ENCODE measurements at places on chromosomes 16 and 17.

GRCh38 chr16:25896411-25896810 lies 204.7 kb downstream of the HS3ST4 start:
- no peak for DNase-seq

GRCh38 chr17:44122816-44123355 lies 555 bp downstream of the HDAC5 start:
- no peak for DNase-seq

DNA sequence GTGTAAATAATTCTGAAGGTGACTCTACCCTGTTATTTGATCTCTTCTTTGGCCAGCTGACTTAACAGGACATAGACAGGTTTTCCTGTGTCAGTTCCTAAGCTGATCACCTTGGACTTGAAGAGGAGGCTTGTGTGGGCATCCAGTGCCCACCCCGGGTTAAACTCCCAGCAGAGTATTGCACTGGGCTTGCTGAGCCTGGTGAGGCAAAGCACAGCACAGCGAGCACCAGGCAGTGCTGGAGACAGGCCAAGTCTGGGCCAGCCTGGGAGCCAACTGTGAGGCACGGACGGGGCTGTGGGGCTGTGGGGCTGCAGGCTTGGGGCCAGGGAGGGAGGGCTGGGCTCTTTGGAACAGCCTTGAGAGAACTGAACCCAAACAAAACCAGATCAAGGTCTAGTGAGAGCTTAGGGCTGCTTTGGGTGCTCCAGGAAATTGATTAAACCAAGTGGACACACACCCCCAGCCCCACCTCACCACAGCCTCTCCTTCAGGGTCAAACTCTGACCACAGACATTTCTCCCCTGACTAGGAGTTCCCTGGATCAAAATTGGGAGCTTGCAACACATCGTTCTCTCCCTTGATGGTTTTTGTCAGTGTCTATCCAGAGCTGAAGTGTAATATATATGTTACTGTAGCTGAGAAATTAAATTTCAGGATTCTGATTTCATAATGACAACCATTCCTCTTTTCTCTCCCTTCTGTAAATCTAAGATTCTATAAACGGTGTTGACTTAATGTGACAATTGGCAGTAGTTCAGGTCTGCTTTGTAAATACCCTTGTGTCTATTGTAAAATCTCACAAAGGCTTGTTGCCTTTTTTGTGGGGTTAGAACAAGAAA lies 5.1 kb downstream of the STH start:
- DNase-seq = peak; percentile 75

DNA sequence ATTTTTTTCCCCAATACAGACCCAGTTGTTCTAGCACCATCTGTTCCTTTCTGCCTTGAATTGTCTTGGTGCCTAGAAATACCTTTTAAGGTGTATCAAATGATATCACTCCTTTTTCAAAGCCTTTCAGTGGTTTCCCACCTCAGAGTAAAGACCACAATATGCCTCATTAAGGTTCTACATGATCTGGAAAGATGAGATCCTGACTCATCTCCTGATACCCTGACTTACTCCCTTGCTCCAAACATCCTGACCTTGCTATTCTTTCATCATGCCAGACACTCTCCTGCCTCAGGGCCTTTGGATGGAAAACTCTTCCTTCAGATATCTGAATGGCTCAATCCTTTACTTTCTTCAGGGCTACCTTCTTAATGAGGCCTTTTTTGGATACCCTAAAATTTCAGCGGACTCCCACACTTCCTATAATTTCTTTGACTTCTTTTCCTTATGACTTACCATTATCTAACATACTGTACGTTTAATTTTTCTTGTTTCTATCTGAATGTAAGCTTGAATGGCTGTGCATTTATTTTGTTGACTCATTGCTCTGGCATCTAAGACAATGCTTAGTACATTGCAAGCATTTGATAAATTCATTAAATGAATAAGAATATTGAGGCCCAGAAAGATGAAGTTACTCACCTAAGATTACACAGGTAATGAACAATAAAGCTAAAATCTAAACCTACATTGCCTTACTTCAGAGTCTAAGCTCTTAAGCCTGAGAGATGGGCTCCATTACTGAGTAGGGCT lies 19.2 kb downstream of the FLOT2 start:
- DNase-seq = no peak

- DNase-seq = peak; percentile 90
These were observed 4.8 kb downstream of the MT1A start for GRCh38 chr16:56643080-56643778.

GRCh38 chr16:24810951-24811843 lies 34.6 kb upstream of the SLC5A11 start:
- DNase-seq = no peak

DNA sequence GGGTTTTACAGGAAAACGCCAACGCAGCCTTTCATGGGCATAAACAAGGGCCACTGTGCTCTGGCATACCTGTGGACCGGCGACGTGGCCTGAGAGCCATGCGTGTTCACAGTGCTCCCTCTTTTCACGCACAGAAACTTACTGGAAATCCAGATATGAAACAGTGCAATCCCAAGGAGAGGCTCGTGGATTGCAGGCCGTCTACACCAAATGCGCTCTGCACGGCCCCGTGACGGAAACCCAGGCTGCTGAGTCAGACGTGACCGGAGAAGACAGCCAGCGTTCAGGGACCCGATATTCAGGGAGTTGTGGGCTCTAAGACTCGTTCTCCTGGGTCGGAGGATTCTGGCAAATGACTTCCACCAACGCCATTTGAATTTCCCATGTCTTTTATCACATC lies 129.2 kb downstream of the FOXL1 start:
- no peak for DNase-seq

DNA sequence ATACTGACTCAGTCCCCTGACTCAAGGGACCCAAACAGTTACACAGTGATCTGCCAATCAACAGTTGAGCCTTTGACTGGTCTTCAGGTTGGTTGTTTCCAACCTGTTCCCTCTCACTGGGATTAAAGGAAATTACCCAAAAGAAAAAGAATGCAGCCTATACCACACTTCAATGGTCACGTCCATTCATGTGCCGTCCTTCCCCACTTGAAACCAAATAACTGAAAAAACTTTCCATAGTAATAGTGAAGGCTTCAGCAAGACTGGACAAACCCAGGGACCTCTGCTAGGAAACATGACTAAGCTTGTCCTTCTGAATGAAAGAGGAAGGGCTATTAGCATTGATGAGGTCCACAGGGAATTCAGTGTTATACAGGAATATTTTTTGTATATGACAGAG lies 30.6 kb downstream of the MRPS23 start:
- DNase-seq = no peak
